ENCODE measurements at places on chromosomes 7 and 10.

DNA sequence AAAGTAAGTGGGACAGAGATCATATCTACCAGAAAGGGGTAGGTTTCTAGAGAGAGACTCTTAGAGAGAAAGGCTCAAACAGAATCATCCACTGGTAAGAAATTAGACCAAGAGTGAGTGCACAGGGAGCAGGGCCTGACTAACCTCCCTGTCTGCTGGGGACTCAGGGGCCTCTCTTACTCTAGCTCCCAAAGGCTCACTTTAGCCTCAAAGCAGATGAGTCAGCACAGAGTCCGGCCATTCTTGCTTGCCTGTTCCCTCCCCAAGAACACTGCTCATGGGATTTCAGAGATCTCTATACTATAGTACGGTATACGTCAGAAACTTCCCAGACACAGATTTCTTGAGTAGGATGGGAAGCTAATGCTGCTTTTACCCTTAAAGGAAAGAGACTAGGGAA, 32.7 kb downstream of the RBM28 start:
- DNase-seq: no peak

GRCh38 chr10:103428989-103429643, 23.1 kb downstream of the CALHM2 start:
- no peak for DNase-seq

DNA sequence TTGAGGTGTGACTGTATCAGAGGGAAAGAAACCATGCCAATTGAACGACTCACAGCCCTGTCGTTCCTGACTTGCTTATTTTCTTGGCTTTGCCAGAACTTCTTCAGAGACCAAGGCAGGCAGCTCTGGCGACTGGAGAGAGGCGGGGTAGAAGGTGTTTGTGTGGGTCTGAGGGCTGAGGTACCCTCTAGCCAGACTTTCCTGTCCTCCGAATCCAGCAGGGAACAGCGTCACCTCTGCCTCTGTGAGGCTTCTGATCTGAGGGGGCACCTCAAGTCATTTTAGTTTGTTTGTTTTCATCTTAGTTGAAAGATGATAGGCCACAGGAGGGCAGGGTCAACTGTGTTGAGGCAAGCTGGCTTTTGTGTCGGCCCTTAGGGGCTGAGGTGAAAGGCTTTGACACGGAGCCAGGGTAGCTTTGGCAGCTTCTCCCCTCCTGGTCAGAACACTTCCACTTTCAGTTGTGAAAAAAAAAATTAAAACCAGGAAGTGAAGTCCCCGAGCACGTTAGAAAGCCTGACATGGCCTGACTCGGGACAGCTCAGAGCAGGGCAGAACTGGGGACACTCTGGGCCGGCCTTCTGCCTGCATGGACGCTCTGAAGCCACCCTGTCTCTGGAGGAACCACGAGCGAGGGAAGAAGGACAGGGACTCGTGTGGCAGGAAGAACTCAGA, 1.9 kb downstream of the ACSL5 start:
- no peak for DNase-seq

DNA sequence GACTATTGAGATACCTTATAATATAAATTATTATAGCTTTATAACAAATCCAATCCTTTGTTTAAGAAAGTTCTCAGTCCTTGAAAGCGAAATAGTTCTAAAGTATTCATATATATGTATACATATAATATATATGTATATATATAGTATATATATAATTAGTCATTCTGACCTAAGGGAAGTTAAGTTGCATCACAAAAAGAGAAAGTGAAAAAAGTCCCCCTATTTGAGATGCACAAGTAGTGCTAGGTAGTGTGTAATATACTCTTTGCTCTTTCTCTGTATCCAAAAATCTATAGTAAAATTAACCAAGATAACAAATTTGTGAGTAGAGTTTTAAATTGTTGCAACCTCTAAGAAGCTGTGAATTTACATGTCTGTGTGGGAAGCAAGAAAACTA, 13.3 kb upstream of the IFIT1B start:
- DNase-seq: no peak

DNA sequence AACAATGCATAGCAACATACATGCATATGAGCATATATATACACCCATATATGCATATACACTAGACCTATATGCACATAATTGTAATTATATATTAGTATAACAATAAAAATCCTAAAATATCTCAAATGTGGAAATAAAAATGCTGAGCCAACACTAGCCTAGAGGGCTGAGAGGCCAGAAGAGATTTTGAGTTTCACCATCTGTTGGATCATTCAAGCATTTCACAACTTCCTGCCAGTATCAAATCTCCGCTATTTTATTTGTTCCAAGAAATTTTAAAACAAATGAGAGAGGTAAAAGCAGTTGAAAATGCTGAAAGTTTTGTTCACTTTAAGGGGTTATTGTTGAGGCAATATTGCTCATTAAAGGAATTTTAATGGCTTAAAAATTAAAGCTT, 187.0 kb downstream of the PCDH15 start:
- DNase-seq: no peak

DNA sequence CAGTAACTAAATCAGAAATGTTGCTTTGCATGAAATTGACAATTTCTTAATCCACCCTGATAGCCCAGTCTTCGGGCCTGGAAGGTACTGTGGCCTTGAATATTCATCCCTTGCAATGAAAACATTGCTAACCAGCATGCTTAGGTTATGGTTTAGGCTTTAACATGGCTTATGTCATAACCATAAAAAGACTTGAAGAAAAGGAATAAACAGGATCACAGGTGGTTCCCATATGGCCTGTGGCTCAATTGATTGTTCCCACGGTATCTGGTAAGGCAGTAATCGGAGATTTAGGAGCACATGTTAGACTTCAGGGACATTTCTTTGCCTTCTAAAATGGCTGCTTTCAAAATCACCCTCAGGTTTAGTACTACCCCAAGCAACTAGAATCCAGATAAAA, 139.5 kb downstream of the ST7 start:
- DNase-seq: no peak

DNA sequence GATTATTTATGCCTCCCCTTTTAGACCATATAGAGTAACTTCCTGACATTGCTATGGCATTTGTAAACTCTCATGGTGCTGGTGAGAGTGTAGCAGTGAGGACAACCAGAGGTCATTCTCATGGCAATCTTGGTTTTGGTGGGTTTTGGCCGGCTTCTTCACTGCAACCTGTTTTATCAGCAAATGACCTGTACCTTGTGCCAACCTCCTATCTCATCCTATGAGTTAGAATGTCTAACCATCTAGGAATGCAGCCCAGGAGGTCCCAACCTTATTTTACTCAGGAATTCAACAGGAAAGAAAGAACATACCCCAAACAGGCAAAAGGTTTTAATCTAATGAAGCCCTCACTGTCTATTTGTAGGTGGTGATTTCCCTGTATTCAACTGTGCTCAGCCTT, 205.4 kb upstream of the YAE1 start:
- DNase-seq: no peak

DNA sequence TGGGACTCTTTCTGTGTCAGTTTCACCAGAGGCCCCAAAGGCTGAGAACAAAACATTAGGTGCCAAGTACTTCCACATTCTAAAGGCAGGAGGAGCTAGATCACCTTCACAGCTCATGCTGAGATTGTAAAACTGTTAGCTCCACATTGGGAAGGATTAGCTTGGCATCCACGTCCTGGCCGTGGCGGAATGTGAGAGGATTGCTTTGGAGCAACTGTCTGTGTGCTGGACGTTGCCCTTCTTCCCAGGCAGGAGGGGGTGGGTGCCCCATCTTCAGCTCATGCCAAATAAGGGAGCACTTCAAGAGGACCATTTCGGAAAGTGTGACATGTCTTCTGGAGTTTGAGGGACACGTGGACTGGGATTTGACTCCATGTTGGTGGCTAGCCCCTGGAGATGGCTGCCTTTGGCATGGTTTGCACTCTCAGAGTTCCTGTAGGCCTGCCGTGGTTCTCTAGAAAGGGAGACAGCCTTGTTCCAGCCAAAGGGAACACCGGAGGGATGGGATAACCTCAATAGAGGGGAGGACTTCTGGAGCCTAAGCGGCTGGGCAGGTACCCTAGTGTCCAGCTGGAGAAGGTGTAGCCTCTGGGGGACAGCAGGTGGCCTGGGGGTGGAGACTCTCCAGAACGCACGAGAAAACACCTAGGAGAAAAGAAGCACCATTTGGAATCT, 19.9 kb upstream of the FMC1 start:
- no peak for DNase-seq

- DNase-seq: no peak
These were observed 32.6 kb upstream of the ORC5 start for GRCh38 chr7:104240401-104240800.

- peak; percentile 73 for DNase-seq
These were observed 11.4 kb upstream of the EBLN1 start for GRCh38 chr10:22228943-22229801.

DNA sequence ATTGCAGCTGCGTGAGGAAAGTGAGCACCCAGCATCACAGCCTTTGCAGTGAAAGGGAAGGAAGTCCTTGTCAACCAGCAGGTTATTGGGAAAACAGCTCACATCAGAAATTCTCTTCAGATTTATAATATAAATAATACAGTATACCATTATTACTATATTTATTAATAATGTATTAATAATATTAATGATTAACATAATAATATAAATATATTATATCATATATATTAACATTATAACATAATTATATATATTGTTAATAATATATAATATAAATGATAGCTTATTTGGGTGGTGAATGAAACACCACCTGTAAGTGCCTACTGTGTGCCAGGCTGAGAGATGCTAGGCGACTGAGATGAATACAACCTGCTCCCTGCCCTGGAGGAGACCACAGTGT, 423.0 kb downstream of the TCERG1L start:
- no peak for DNase-seq

DNA sequence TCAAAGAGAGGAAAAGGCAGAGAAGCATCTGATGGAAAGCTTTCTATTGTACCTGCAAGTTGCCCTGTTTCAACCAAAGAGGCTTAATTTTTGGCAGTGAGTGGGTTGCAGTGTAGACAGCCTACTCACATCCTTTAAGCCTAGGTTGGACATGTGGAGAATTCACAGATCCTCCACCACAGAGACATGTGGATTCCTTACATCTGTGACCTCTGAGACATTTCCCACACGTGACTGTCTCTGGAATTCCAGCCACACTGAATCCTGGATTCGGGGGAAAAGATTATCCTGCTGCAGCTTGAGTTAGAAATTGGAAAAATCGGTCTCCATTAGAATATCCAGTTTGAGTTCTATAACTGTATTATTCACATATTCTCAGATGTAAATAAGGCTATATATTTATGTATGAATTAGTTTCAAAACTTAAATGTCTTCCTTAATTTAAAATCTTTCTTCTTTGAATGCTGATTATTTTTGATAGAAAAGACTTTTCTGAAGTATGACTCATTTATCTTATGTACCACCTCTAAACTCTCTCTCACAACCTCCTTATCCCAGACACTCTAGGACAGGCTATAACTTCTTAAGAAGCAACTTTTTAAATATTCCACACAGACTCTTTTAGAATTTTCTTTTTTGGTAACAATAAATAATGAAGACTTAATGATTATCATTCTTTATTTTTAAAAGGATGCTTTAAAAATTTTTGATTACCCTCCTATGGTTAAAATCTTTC, 123.3 kb downstream of the TWIST1 start:
- no peak for DNase-seq
